ENCODE measurements at places on chromosomes 3 and 15. TPM values are rescaled to one million over a fixed set of nuclear protein-coding genes. Genes with fewer than 3 reads are reported as not detected.

Gene PEX5L
- total RNA-seq, result 0.08 TPM

Gene RETNLB
- not detected for total RNA-seq

Gene TRIM42
- not detected for total RNA-seq

Gene KLF15
- 18.9 TPM for total RNA-seq

Gene MST1
- total RNA-seq, result 16.6 TPM

Gene GOLGA6B
- total RNA-seq, result 0.36 TPM

Gene EEFSEC
- total RNA-seq, result 20.0 TPM

Gene ACKR2
- 17.2 TPM for total RNA-seq

Gene SUCNR1
- 0.34 TPM for total RNA-seq

Gene COPG1
- total RNA-seq, result 133 TPM

Gene GUCA1C
- not detected for total RNA-seq

DNA sequence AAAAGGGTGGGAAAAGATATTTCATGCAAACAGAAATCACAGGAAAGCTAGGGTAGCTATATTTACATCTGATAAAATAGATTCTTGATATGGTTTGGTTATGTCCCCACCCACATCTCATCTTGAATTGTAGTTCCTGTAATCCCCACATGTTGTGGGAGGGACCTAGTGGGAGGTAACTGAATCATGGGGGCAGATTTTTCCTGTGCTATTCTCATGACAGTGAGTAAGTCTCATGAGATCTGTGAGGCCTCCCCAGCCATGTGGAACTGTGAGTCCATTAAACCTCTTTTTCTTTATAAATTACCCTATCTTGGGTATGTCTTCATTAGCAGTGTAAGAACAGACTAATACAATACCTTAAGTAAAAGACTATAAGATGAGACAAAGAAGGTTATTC is 558.1 kb downstream of the RSL24D1 start:
- DNase-seq, result no peak

DNA sequence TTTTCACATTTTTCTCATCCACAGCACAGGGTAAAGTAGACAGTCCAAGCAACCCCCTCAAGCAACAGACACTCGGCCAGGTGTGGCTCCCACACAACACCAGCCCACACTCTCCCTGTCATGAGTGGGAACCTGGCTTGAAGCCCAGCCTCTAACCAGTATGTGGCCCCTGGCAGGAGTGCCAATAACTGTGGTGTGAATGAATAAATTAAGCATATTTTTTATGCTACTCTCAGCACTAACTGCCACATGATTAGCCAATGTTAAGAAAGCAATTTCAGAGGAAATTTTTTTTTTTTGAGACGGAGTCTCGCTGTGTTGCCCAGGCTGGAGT is 9.9 kb downstream of the IL17RD start:
- DNase-seq, result no peak

DNA sequence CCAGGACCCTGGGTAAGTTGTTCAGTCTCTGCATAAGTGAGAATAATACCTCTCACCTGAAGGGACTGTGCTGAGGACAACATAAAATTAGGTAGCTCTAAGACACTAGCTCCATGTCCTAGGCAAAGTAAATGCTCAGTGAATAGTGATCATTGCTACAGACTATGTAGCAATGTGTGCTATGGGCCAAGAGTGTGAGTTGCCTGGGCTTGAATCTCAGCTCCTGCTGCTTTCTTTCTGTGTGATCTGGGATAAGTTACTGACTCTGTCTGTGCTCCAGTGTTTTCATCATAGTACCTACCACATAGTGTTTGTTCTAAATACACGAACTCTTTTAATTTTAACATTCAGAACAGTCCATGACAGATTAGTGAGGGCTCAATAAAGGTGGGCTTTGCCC is 81.1 kb upstream of the MFGE8 start:
- DNase-seq, result no peak

DNA sequence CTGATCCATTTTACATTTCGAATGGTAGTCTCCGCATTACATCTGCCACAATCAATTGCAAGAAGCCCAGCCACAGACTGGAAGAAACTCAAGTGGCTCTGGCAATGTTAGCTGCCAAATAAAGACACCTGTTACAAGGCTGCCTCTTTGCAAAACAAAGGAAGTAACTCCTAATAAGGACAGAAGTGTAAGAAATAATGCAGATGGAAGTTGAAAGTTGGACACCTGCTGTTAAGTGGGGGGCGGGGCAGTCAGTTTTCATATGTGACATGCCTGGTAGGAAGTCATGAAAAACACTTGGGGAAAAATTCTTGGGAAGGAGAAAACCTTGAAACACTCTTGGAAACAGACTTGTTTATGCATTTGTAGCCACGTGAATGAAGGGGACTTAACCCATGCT is 54.1 kb upstream of the ATP2C1 start:
- DNase-seq, result no peak

GRCh38 chr3:53287131-53287629 is 31.4 kb upstream of the TKT start:
- DNase-seq, result no peak

GRCh38 chr3:71075494-71075893 is 508.0 kb downstream of the FOXP1 start:
- DNase-seq, result no peak

- DNase-seq, result no peak
Measured at GRCh38 chr15:66709884-66710283, 7.8 kb downstream of the SMAD6 start.

DNA sequence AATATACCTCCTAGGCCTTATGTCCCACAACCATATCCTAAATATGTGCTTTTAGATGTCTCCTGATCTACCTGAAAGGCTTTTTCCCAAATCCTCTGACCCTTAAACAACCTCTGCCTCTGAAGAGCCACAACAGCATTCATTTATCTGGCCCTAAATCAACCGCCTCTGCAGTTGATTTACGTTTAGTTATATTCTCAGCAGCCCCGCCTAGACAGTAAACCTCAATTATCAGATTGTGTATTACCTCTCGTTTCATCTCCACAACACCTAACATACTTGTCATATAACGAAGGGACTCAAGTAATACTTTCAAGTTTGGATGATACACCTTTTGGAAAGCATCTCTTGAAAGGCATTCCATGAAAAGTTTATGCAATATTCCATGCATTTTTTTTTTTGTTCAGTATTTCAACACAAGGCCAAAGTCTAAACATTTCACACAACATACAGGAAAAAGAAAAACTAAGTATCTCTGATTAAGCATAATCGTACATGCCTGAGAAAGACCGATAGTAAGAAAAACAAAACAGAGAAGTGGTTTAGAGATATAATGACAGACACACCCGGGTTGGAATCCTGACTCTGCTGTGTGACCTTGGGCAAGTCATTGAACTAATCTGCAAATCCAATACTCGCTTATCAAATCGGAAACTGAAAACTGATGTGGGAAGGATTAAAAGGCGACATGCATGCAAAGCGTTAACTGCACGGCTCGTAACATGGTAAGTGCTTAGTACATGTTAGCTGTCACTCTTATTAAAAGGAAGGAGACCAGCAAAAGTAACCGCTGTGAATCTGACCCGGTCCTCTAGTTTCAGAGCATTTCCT is 778 bp downstream of the CRBN start:
- no peak for DNase-seq

- DNase-seq, result no peak
Measured at GRCh38 chr3:10328460-10329071, 7.7 kb upstream of the SEC13 start.

- no peak for DNase-seq
Measured at GRCh38 chr3:126399756-126400155, 5.0 kb downstream of the CFAP100 start.

GRCh38 chr3:101938262-101938847 is 89.0 kb downstream of the NFKBIZ start:
- DNase-seq, result no peak

DNA sequence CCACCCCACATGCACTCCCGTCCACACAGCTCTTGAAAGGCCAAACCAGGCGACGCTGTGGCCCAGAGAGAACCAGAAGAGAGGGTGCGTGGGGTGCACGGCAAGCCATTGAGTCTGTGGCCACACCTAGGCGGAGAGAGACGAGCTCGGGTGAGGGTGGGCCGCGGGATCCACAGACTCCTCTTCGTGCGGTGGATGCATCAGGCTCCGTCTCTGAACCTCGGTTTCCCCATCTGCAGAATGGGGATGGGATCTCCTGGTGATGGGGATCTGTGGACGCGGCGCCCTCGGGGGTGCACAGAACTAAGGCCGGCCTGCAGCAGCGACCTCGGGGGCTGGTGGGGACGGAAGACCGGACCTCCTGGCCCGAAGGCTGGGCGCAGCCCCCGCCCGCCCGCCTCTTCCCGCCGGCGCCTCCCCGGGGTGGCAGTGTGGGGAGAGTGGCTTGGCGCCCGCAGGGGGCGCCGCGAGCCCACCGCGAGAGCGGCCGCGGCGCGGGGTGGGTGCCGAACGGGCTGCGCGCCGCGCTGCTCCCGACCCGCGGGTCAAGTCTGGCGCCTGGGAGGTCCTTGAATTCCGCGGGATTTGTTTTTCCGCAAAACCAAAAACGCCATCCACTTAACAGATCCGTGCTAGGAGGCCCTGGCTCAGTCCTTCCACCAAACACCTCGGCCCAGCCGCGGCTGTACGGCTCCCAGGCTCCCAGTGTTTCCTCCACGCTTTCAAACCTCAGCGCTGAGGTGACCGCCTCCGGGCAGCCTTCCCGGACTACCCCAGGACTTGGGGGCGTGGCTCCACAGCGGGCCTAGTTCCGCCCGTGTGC is 13.2 kb upstream of the ADPGK start:
- no peak for DNase-seq

DNA sequence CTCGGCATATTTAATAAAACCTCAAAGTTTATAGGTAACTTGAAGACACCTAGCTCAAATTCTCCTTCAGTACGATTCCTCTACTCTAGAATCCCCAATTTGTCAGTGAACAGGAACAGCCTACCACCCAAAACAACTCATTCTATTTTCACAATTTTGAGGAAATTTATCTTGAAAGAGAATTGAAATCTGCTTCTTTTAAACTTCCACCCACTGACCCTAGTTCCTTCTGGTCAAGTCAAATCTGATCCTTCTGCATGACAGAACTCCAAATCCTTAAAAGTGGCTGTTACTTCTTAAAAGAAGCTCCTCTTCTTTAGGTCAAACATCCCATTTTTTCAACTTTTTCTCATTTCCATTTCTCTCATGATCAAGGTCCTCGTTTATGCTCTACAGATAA is 4.4 kb downstream of the GABPB1 start:
- no peak for DNase-seq

GRCh38 chr3:13584901-13585300 is 36.0 kb downstream of the FBLN2 start:
- DNase-seq, result no peak

DNA sequence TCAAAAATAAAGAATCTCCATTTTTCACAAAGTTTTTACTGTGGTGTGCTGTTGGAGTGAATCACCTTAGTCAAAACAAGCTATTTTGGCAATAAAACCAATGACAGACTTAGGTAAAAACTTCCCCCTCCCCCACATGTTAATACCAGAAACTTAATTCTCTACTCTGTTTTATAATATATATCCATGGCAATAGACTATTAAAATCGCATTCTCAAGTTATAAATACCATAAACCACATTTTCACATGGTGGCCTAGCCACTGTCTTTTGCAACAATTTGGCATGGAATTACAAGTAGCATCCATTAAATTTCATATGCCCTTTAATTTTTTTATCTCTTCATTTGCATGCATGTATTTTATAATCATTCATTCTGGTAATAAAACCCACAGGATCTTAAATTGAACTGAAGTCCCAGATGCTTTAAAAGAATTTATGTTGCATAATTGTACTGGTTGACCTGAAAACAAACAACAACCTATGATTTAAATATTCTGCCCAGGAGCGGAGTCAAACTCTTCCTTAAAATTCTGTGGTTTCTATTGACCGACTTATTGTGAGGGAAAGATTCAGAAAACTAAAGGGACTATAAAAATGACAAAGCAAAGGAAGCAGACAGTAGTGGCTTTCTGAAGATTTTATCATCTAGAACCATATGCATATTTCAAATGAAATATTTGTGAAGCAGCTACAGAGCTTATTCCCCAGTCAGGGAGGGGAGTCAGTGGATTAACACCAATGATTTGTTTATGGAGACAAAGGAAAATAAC is 229.0 kb upstream of the TBL1XR1 start:
- no peak for DNase-seq

- DNase-seq, result no peak
Measured at GRCh38 chr3:131735116-131735515, 232.3 kb upstream of the MRPL3 start.

- no peak for DNase-seq
Measured at GRCh38 chr3:126439346-126439967, 36.2 kb downstream of the ZXDC start.

GRCh38 chr3:94210256-94210655 is 147.4 kb downstream of the NSUN3 start:
- no peak for DNase-seq

- no peak for DNase-seq
Measured at GRCh38 chr3:53650424-53650823, 156.0 kb downstream of the CACNA1D start.

DNA sequence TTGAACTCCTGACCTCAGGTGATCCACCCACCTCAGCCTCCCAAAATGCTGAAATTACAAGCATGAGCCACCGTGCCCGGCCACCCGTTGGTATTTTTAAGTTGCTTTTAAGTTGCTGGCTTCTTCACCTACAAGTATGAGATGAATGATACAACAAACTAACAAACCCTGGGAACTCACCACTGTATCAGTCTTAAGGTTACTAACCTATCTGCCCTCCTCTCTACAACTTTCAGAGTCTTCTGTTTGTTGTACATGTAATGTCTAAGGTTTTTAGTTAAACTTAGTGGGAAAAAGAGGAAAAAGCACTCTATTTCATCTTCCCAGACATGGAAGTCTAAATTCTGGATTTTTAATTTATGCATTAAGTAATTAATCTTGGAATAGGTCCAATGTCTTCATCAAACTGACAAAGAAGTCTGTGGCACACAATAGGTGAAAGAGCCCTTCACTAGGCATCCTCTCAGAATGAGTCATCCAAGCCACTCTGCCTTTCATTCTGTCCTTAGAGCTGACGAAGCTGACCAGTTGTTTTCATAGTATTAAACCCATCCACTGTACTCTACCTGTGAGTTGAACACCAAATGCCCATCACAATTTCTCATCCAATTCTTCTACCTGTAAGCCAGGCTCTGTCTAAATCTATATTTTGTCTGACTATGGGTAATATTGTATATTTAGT is 936.1 kb downstream of the TUSC7 start:
- no peak for DNase-seq

GRCh38 chr3:151101270-151101969 is 16.0 kb downstream of the MED12L start:
- DNase-seq, result no peak

- DNase-seq, result no peak
Measured at GRCh38 chr3:195809291-195809785, 2.4 kb downstream of the MUC4 start.

DNA sequence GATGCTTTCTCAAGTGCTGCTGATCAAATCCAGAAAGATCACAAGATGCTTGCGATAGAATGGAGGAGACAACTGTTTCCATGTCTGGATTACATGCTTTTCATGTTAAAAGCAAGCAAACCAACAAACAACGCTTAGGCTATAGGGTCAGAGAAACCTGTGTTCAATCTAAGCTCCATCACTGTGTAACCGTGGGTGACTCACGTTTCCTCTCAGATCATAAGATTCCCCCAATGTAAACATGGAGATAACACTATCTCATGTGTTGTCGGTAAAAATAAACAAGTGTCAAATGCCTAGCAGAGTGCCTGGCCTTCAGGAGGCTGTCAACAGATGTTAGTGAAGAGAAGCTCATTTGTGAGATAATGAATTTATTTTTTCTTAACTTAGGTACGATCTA is 907.8 kb downstream of the NTRK3 start:
- no peak for DNase-seq

Measured in ureter (tissue), 1 donor.